ENCODE measurements at places on chromosomes 6 and 20. TPM values are rescaled to one million over a fixed set of nuclear protein-coding genes. Genes with fewer than 3 reads are reported as not detected.

The COL21A1 gene
- total RNA-seq: not detected

The ZNF831 gene
- 90.3 TPM for total RNA-seq

The GPLD1 gene
- total RNA-seq: 1.7 TPM

The RBPJL gene
- total RNA-seq: not detected

The HSD17B8 gene
- 8.8 TPM for total RNA-seq

- H3K4me1 ChIP-seq: peaks cover 5% of the 10 kb centered on the region
- H3K4me3 ChIP-seq: no peak overlapping the region
- no peak for DNase-seq
Measured at GRCh38 chr6:130178692-130179091, 44.1 kb downstream of the SAMD3 start.

DNA sequence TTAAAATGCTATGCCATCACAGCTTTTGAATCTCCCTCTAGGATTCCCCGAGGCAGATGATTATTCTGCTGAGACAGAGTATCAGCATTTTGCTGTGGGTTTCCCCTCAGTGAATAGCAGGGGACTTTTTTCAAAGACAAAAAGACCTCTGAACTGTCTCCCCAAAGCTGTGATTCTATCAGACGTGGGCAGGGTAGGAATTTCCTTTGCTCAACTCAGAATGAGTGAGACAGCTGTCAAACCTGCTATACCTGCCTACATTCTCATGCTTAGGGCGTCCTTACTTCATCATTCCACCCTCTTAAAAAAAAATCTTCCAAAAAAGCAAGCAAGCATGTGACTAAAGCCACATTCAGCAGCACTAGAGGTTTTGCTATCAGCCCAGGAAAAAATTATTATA lies 147.6 kb upstream of the FAM83B start:
- no peaks in the 10 kb centered on the region for H3K36me3 ChIP-seq
- no peak for DNase-seq
- no peaks in the 10 kb centered on the region for H3K4me1 ChIP-seq
- H3K4me3 ChIP-seq: no peak overlapping the region
- no peak overlapping the region for H3K27ac ChIP-seq

Measured in CD4-positive, CD25-positive, alpha-beta regulatory T cell (primary cell).